ENCODE measurements at places on chromosomes 2 and 18. TPM values are rescaled to one million over a fixed set of nuclear protein-coding genes. Genes with fewer than 3 reads are reported as not detected.

The NOL4 gene
- 1.3 TPM for total RNA-seq

The SMAD2 gene
- total RNA-seq, result 51.5 TPM

The RASGRP3 gene
- 22.2 TPM for total RNA-seq

The SMCHD1 gene
- total RNA-seq, result 156 TPM

The GNLY gene
- total RNA-seq, result not detected

The SPR gene
- total RNA-seq, result 3.9 TPM

The BMP10 gene
- total RNA-seq, result not detected

The TFCP2L1 gene
- 4.9 TPM for total RNA-seq

The CFAP65 gene
- not detected for total RNA-seq

DNA sequence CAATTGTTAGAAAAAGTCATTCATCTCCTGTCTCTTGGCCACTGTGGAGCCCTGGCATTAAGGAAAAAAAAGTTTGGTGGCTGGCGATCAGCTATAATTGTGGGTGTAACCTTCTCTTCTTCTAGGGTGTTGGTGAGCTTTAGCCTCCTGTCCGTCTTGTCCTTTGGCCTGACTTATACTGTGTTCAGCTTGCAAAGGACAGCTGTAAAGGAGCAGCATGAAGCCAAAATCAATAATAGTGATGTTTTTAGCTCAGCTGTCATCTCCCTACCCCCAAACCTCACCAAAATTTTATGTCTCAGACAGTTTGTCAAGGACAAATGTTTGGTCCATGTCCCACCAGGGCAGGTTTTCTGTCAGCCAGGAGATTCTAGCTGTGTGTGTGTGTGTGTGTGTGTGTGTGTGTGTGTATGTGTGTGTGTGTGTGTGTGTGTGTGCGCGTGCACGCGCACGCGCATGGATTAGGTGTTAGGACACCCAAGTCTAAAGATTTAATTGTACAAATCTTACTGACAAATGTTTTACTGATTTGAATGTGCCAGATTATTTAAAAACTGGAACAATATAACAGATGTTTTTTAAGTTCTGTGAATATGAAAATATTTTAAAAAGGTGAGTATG, 109.2 kb downstream of the PTPRM start:
- no peak for DNase-seq

DNA sequence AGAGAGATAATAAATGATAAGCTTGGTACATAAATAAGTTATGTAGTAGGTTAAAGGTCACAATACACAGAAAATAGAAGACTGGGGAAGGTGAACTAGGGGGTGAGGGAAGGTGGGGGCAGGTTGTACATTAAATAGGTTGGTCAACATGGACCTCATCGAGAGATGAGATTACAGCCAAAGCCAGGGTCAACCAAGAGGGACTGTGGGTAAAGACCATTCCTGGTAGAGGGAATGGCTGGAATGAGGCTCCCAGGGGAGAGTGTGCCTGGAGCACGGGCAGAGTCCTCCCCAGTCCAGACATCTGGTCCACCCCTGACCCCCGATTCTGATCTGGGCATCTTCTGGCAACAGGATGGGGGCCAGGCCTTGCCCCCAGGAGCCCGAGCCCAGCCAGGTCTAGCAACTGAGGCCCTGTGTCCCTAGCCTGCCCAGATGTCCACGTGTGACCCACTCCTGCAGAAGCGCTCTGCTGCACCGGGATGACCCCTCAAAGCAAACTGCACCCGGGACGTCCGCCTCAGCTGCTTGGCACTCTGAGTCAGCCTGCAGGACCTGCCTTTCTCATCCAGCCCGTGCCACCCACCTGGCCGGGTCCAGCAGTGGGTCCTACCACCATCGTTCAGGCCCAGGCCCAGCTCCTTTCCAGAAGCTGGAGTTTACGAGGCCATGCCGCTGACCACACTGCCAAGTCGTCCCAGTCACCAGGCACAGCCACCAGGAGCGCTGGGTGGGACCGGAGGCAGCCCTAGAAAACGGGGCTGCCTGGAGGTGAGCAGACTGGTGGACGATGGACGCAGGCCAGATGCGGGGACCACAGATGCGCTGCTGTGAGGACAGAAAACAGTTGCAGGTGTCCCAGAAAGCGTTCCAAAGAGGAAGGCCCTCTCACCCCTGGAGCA, 56.2 kb upstream of the ID2 start:
- no peak for DNase-seq

DNA sequence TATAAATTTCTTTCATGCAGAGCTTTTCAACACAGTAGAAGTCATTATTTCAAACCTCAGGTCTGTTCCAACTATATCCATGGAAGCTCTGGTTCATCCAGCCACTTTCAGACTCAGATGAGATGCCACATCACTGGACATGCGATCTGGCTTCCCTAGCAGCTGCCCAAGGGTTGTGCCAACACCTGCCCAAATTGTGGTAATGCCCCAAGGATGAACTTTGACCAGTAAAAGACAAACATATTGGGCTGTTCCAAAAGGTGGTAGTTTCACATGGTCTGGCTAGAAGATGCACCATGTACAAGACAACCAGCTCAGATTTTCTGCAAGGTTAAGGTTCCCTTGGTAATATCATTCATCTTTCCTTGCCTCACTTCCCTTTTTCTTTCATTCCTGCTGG, 101.9 kb downstream of the THADA start:
- no peak for DNase-seq

GRCh38 chr18:48238636-48239035, 170.5 kb downstream of the ZBTB7C start:
- DNase-seq, result no peak

DNA sequence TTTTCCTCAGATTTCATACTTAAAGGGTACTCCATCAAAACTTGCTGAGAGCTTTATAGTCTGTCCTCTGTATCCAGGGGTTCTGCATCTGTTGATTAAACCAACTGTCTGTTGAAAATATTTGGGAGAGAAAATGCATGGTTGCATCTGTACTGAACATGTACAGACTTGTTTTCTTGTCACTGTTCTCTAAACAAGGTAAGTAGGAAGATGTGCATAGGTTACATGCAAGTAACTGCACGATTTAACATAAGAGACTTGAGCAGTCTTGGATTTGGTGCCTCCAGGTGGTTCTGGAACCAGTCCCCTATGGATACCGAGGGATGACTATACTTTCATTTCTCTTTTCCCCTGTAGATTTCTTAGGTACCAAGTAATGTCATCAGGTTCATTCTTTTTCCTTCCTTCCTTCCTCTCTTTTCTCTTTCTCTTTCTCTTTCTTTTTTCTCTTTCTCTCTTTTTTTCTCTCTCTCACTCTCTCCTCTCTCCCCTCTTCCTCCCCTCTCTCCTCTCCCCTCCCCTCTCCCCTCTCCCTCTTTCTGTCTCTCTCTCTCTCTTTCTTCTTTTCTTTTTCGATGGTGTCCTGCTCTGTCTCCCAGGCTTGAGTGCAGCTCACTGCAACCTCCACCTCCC, 23.2 kb downstream of the ADNP2 start:
- no peak for DNase-seq

- DNase-seq, result no peak
These were observed 450.8 kb downstream of the DLGAP1 start for GRCh38 chr18:4004183-4004829.

- DNase-seq, result no peak
These were observed 82.6 kb downstream of the C18orf54 start for GRCh38 chr18:54440292-54440691.

GRCh38 chr2:175036582-175037018, 31.4 kb upstream of the CHN1 start:
- DNase-seq, result no peak

DNA sequence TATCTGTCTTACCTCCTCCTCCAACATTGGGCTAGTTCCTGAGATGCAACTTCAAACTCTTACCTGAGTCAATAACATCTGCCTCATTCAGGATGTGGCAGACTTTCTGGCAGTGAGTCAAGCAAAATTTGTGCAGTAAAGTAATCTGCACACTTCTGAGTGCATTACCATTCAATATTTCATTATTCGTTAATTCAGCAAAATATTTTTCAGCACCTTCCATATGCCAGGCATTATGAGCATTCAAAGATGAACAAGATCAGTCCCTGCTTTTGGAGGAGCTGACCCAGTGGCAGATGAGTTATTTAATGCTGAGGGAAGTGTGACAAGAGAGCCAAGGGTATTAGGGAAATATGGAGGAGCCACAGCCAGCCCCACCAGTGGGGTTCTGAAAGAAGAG, 339.7 kb downstream of the LNPK start:
- DNase-seq, result no peak

DNA sequence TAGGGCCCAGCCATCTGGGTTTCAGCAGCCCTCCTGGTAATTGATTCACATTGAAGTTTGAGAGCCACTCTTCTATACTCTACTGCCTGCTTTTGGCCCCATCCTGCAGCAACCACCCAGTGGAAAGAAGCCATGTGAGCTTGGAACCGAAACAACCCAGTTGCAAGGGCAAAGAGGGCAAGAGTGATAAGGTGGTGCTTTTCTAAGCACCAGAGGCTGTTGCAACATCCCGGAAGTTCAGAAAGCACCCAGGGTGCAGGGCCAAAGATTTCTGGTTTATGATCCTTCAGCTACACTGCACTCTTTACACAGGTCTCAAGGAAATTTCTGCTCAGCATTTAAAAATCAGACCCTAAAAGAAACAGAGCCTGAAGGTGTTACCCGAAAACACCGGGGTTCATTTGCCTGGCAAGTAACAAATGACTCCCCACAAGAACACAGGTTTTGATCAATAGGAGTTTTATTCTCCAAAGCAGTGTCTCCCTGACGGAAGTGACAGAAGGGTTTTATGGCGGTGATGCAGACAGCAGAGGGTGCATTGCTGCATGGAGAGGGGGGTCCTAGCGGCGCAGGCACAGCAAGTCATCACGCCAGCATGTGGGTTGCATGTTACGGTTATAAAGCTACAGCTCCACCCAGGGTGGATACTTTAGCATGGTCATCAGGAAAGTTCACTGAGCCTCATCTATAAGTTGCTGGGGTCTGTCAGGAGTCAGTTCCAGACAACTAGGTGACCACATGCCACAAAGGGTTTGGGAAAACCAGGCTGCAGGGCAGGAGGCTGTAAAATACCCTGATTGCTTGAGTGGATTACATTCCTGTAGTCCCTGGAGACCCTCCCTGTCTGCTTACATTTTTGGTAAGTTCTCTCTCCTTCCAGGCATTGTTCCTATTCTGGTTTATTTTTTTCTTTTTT, 28.8 kb upstream of the TMEM37 start:
- DNase-seq, result no peak

GRCh38 chr2:110852051-110852450, 119.7 kb downstream of the ACOXL start:
- no peak for DNase-seq

DNA sequence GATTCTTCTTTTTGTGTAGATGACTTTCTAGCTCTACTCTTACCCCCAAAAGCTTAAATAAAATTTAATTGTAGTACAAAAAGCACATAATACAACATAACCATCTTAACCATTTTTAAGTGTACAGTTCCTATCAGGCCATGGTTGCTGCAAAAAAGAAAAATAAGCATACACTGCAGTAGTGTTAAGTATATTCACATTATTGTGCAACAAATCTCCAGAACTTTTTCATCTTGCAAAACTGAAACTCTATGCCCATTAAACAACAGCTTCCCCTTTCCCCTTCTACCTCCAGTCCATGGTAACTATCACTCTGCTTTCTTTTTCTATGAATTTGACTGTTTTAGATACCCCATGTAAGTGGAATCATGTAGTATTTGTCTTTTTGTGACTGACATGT, 18.1 kb downstream of the PPM1B start:
- no peak for DNase-seq

DNA sequence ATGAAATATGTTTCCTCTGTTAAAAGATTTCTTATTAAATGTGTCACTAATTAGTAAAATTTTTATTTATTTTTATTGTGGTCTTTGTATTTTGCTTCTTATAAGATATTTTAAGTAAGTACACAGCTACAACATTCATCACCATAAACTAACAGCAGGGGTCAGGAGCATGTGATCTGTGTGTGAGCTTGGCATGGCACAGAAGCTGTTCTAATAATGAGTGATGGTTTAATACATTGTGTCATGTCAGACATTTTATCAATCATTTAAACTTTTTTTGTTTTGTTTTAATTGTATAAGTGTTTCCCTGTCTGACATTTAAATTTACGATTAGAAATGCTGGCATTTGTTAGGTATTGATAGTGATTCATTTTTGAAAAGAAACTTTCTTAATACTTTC, 585.4 kb downstream of the DSC3 start:
- no peak for DNase-seq

- DNase-seq, result no peak
These were observed 87.7 kb downstream of the SH3YL1 start for GRCh38 chr2:175880-176820.

DNA sequence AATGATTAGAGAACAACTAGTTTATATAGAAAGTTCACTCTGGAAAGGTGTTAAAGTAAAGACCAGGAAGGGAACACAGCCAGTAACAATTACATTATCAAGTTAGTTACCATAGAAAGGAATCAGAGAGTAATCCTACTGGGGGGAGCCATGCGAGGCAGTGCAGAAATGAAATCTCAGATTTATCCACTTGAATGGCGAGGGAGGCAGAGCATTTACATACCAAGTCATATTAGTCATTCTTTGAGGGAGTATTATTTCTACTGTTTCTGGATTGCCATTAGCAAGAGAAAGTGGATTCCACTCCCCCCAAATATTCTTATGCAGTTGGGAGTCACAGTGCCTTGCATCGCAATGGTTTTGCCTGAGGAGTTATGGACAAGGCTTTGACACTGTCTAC, 472.7 kb upstream of the TRIB2 start:
- DNase-seq, result no peak

- no peak for DNase-seq
These were observed 203.5 kb upstream of the UBE2E3 start for GRCh38 chr2:180776921-180777320.

DNA sequence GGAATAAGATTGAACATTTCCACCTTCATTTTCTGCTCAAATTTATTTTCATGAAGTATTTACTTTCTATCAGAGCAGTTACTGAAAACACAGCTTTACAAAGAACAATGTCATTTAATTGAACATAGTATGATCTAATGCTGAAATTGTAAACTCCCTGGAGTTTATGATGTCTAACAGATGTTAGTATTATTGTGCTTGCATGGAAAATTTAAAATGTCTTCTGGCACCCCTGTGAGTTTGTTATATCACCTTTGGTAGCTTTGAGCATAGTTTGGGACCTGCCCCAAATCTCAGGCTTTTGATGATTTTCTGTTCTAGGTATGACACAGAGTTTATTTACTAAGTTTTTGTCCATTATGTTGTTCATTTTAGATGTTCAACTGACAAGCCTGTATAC, 28.1 kb downstream of the FAM171B start:
- peak; percentile 63 for DNase-seq

GRCh38 chr2:161030260-161031063, 129.8 kb upstream of the TANK start:
- DNase-seq, result peak; percentile 3

- DNase-seq, result no peak
These were observed 210.3 kb downstream of the MYCN start for GRCh38 chr2:16150456-16151280.
